ENCODE measurements at places on chromosomes 12 and 14.

GRCh38 chr14:84477996-84478395 lies 1051.9 kb upstream of the FLRT2 start:
- no peak for DNase-seq

DNA sequence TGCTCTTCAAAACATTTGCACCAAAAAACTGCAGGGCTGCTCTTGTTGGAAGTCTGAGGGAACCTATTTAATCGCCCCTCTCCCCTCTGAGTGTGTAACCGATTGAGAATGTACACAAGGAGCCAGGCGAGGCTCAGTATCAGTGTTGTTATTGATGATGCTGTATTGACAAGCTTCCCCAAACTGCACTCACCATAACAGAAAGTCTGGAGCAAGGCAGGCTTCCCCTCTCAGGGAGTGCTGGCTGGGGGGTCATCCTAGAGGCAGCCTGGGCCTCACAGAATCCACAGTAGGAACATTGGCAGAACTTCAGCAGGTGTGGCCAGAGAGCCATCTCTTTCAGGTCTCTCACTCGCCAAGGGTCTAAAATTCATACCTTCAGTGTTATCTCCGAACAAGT lies 58.1 kb upstream of the TUNAR start:
- DNase-seq = no peak

- no peak for DNase-seq
These were observed 9.3 kb downstream of the CCDC196 start for GRCh38 chr14:66495218-66496098.

DNA sequence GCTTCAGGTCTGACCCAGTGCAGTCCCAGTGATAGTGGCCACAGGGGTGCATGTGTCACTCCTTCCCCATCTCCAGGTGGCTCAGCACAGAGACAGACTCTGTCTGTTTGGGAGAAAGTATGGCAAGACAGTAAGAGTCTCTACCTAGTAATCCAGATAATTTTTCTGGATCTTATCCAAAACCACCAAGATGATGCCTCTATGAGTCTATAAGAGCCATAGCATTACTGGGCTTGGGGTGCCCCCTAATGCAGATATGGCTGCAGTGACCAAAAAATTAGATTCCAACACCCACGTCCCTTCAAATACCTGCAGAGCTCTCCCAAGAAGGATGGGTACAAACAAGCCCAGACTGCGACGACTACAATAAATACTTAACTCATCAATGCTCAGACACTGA lies 123.8 kb downstream of the GRIP1 start:
- DNase-seq = no peak

GRCh38 chr12:94855853-94856252 lies 147.6 kb downstream of the NDUFA12 start:
- no peak for DNase-seq

DNA sequence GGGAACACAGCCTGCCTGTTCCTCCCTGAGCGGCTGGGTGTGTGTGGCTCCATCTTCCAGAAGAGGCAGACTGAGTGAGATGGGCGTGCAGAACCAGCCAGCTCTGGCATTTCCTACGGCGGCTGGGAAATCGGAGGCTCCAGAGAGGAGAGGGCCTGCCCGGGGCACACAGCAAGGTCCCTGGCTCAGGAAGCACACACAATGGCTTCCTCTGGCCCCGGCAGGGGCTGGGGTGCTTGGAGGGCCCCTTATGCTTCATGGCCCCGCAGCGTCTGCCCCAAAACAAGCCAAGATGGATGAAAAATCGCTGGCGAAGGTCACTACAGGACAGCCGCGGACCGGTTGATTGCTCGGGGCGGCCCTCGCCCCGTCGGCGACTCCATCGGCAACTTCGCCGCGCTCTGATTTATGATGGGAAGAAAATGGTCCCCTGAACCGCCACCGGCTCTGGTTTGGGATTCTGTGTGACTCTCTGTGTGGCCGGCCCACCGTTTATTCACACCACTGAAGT lies 191.5 kb upstream of the C14orf180 start:
- no peak for DNase-seq

DNA sequence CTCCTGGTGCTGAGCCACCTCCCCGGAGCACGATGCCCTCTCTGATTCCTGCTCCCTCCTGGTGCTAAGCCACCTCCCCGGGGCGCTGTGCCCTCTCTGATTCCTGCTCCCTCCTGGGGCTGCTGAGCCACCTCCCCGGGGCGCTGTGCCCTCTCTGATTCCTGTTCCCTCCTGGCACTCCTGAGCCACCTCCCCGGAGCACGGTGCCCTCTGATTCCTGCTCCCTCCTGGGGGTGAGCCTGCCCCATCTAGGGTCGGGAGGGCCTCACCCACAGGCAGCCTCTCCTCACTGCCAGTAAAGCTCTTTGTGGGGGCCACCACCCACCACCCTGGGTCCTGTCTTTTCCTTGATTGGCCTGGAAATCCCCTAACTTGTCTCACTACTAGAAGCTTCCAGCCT lies 327.6 kb upstream of the SFSWAP start:
- DNase-seq = no peak

DNA sequence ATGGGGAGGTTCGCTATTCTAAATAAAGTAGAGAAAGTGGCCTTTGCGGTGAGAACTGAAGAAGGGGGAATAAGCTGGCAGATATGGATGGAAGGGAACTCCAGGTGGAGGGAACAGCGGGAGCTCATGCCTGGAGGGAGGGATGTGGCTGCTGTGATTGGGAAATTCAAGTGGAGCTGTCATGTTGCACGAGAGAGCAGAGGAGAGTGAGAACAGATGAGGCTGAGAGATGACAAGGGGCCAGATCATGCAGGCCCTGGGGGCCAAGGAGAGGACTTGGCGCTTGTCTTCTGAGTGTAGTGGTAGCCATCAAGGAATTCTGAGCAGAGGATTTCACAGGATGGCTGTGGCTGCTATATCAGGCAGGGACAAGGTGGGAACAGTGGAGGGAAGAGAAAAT lies 35.0 kb downstream of the TGFB3 start:
- DNase-seq = no peak

DNA sequence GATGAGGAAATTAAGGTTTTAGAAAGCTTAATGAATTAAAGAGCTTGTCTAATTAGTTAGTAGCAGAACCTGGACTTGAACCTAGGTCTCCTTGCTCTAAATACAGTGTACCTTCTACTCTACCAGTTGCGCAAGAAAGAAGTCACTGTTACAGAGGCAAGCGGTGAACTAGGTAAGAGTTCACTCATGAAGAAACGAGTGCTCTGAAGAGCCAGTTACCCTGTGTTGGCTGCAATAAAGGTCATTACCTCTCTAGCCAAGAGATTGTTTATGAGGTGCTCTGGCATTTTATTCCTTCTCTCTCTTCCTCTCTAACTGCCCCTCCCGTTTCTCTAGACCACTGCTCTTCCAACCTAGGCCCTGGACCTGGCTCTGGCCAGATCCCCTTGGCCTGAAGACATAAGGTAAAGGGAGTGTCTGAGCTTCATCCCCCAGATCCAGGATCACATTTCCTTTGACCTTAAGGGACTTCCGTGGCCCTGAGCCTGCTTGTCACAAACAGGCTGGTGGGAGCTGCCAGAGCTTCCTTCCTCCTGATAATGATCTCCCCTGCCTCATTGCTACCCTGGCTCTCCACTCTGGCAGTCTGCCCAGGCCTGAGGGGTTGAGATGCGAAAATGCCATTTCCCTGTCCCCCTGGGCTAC lies 1.9 kb downstream of the RNASE7 start:
- no peak for DNase-seq

GRCh38 chr12:14825256-14825655 lies 11.3 kb upstream of the SMCO3 start:
- DNase-seq = no peak

- DNase-seq = no peak
These were observed 1538.3 kb upstream of the SEL1L start for GRCh38 chr14:83071888-83072501.

GRCh38 chr14:101109981-101110728 lies 206.6 kb upstream of the RTL1 start:
- no peak for DNase-seq

GRCh38 chr12:131982041-131982440 lies 32.3 kb downstream of the EP400 start:
- no peak for DNase-seq

GRCh38 chr14:75242546-75243273 lies 35.9 kb upstream of the FOS start:
- peak; percentile 93 for DNase-seq

GRCh38 chr12:29176941-29177340 lies 27.9 kb downstream of the FAR2 start:
- DNase-seq = peak; percentile 24

- DNase-seq = no peak
These were observed 80.7 kb downstream of the GRIN2B start for GRCh38 chr12:13900718-13901117.

- no peak for DNase-seq
These were observed 41.6 kb upstream of the LRIG3 start for GRCh38 chr12:58961906-58962305.

DNA sequence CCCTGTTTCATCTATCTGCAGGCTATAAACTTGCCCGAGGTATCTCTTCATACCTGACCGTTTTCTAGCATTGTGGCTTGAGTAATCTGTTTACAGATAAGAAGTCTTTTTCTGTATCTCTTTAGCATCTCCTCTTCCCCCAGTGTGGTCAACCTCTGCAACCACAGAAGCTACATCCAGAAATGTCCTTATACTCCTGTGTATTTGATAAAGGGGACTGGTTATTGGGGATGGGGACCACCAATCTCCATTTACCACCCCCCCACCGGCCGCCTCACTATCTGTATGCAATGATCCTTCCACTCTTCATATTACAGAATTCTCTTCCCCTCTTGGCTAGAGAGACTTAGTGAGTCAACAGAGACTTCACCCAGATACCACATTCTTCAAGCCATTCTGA lies 3.4 kb upstream of the RPAP3 start:
- DNase-seq = no peak

GRCh38 chr14:50533806-50534205 lies 1.4 kb upstream of the MAP4K5 start:
- no peak for DNase-seq

- no peak for DNase-seq
These were observed 83.6 kb downstream of the CCDC92 start for GRCh38 chr12:123888989-123889388.

DNA sequence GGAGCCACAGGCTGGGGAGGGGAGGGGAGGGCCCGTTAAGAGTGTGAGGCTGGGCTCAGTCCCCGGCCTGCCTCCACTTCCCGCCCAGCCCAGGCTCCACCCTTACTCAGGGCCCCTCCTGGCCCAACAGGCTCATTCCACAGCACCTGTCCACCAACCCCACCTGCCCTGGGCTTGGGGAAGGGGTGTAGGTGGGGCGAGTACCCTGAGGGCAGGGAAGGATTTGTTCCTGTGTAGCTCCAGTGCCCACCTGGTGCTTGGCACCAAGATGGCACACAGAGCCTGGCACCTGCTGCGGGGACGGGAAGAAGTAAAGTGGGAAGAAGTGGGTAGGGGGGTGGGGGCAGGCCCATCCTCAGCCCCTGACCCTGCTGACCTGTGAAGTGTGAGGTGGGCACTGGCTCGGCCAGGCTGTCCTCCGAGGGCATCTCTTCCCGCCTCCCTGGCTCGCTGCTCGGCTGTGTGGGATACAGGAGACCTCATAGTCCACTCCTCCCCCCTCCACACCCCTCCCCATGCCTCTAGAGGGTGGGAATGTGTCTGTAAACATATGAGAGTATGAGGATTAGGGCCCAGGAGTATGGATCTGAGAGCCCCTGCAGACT lies 35.1 kb downstream of the NCKAP5L start:
- DNase-seq = no peak

- DNase-seq = no peak
These were observed 86.4 kb upstream of the GPR68 start for GRCh38 chr14:91330856-91331255.

GRCh38 chr12:69598174-69598753 lies 12.4 kb downstream of the LRRC10 start:
- no peak for DNase-seq

DNA sequence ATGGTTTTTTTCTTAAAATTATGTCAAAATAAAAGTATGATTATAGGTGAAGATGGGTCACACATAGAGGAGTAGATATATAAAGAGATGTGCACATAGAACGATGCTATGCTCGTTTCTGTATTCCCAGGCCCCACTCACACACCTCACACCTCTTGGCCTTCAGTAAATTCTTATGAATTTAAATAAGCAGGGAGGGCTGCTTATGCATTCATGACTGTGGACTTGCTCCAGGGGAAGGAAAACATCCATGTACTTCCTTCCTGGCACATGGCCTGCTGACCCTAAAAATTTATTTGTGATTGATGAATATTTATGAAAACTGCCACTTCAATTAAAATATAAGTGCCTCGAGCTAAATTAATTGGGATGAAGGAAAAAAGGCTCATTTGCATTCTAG lies 1306.7 kb upstream of the TMEM132C start:
- DNase-seq = no peak

GRCh38 chr12:24489939-24490338 lies 459.0 kb downstream of the BCAT1 start:
- DNase-seq = no peak

Measured in skeletal muscle cell (primary cell).